Stimulated activated CD4-positive, alpha-beta T cell treated with anti-CD3 and anti-CD28 coated beads, Interleukin-2, amount 100 ng/mL, for 48 hours (primary cell): ENCODE measurements at places on chromosomes 16 and 17.

GRCh38 chr17:68346448-68346847 is 55.2 kb downstream of the ARSG start:
- DNase-seq = peak; percentile 67

GRCh38 chr16:661184-661821 is 6.6 kb upstream of the RHOT2 start:
- no peak for DNase-seq

DNA sequence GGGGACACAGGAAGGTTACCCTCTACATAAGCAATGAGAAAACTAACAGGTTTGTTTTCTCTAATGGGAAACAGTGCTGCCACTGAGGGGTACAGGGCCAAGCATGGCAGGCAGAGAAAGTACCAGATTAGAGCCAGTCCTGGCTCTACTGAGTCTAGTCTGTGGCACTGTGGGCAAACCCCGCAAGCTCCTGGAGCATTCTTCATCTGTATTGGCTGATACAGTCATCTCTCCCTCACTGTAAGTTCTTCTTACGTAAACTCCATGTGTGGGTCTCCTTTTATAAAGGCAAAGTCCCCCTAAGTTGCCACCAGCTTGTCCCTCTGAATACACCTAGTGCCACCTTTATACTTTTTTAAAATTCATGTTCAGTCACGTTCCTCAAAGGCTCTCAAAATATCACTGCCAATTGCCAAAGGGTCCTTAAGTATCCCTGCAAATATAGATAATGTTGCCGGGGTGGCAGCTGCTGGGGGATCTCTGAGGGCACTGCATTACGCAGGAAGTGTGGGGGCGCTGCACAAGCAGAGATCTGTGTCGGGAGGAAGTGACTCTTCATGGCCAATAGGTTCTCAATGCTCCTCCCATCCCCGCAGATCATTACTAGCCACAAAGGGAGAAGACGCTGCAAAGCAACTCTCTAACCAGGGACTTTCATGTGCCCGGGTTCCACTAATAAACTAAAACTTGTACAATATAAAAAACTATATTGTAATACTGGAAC is 18.8 kb downstream of the XPO6 start:
- peak; percentile 62 for DNase-seq

GRCh38 chr17:42361781-42362186 is 26.5 kb downstream of the STAT3 start:
- DNase-seq = peak; percentile 36

DNA sequence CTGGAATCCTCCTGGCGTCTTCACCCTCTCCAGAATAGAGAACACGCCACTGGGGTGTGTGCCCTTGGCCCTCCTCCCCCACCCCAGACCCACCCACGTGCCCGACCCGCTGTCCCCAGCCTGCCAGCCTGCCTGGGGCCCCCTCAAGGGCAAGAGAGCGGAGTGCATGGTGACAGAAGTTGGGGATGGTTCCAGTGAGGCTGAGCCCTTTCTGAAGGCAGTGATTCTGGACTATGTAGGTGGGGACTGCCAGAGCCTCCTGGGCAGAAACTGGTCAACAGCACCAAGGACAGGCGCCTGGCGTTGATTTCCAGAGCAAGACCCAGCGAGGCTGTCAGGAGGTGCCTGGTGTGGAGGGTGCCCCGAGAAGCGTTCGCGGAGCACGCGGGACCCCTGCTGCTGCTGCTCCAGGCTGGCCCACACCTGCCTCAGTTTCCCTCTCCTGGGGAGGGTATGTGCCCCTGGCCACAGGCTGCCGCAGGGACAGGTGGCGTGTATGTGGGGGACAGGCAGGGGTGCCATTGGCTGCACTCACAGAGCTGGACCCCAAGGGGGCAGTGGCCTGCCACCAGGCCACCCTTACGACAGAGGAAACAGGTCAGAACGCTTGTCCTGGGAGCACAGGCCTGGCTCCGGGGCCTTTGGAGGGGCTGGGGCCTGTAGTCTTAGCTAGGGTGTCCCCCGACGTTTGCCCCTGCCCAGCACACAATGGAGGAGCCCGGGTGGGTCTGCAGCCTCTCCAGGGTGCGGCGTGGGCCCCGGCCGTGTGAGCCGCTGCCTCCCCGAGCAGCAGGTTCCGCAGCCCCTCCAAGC is 1.2 kb downstream of the SSTR5 start:
- no peak for DNase-seq

- DNase-seq = no peak
These were observed 75.1 kb upstream of the GOT2 start for GRCh38 chr16:58809213-58809612.

DNA sequence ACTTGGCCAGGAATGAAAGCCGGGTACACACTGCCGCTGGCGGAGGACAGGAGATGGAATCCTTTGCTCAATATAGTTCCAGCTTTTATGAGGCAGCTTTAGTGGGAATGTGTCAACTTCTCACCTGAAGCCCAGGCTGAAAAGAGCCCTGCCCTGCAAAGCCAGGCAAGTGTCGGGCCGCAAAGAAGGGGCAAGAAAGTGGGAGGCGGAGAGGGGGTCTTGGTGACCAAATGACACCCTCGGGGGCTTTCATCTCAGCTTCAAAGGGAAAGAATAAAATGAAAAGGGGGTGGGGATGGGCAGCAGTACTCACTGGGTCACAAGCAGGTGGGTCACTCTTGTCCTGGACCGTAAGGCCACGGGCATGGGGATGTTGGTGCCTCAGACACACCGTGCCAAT is 62.9 kb downstream of the C16orf95 start:
- no peak for DNase-seq

DNA sequence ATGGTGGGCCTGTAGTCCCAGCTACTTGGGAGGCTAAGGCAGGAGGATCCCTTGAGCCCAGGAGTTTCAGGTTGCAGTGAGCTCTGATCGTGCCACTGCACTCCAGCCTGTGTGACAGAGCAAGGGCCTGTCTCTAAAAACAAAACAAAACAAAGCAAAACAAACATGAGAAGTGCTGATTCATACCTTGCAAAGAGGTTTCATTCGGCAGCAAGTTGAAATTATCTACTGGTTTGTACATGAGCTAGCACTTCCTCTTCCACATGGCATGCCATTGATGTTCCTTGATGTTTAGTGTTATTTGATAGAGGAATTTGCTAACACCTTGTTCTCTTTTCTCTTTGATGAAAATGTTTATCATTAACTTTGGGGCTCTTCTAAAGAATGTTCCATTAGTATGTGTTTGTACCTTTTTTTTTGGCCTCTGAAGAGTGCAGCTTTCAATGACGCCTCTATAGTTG is 50.6 kb downstream of the SPECC1 start:
- no peak for DNase-seq

GRCh38 chr16:65123396-65124211 is 1.7 kb upstream of the CDH11 start:
- no peak for DNase-seq

GRCh38 chr17:68461122-68461539 is 3.8 kb upstream of the WIPI1 start:
- no peak for DNase-seq

- DNase-seq = no peak
These were observed 7.7 kb upstream of the ITPRIPL2 start for GRCh38 chr16:19105891-19106624.

- DNase-seq = no peak
These were observed 297.1 kb downstream of the IRF8 start for GRCh38 chr16:86195863-86196630.

DNA sequence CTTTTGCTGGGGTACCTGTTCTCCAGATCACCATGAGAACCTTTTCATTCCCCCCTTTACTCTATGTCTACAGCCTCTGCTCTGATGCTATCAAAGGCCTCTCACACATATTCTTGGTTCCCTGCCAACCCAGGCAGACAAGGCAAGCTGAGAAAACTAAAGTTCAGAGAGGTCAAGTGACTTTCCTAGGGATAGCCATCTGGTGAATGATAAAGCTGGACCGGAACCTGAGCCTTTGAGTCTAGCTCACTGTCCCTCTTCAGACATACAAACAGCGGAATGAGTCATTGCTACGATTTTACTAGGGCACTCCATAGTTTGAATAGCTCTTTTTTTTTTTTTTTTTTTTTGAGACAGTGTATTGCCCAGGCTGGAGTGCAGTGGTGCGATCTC is 73.3 kb downstream of the XYLT1 start:
- DNase-seq = no peak

GRCh38 chr17:62884781-62885180 is 76.7 kb upstream of the MARCHF10 start:
- DNase-seq = no peak

- DNase-seq = no peak
These were observed 112.5 kb downstream of the SOCS1 start for GRCh38 chr16:11143372-11144035.

DNA sequence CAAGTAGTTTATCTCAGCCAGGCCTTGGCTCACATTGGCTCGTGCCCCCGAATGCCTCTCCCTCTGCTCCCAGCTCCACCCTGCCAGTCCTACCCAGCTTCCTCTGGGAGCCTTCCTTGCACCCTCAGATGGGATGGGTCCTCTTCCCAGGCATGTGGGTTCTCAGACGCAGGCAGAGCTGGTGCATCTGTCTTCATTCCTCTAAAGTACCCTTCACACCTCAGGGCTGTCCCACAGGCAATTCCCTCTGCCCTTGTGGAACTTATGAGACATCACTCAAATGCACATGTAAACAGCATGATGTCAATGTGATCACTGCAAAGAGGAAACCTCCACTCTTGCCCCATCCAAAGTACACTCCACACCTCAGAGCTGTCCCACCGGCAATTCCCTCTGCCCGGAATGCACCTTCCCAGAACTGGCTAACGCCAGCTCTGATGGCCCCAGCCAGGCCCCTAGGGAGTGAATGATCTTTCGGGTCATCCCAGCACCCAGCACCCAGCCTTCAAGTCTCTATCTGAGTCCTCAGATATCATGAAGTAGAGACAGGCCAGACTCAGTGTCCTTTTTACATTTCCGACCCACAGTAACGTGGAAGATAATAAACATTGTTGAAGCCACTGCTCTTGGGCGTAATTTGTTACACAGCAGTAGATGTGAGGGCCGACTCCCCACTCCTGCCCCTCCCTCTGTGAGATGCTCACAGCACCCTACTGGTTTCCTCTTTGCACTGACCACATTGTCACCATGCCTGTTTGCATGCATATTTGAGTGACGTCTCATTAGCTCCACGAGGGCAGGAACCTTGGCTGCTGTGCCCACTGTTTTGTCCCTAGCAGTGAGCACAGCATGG is 85.4 kb downstream of the N4BP1 start:
- DNase-seq = no peak

DNA sequence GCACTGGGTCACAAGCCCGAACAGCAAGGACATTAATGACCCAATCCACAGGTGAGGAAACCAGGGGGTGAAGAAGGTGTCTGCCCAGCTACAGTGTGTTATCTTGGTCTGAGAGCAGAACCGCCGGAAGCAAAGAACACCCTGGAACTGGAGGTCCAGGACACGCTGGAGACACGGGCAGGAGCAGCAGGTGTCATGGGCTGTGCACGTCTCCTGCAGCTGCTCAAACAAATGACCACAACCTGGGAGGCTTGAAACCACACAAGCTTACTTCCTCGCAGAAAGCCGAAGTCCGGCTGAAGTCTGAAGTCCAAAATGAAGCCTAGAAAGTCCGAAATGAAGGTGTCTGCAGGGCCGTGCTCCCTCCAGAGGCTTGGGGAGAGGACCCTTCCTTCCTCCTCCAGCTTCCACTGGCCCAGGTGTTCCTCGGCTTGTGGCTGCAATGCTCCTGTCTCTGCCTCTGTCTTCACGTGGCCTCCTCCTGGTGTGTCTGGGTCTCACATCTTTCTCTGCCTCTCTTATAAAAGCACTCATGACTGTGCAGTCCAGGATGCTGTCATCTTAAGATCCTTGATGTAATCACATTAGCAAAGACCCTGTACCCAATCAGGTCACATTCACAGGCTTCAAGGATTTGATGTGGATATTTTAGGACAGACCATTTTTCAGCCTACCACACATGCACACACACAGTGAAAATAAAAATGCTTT is 351.2 kb downstream of the C16orf95 start:
- no peak for DNase-seq

GRCh38 chr17:8153957-8154607 is 1.9 kb upstream of the PER1 start:
- peak; percentile 87 for DNase-seq

GRCh38 chr16:65672960-65673359 is 551.1 kb upstream of the CDH11 start:
- no peak for DNase-seq

- DNase-seq = no peak
These were observed 43.9 kb downstream of the SDR42E1 start for GRCh38 chr16:81967358-81967757.
